ENCODE measurements at places on chromosomes 7 and 10.

- DNase-seq, result no peak
Observed at GRCh38 chr10:47266602-47267001, 33.4 kb upstream of the GDF10 start.

- no peak for DNase-seq
Observed at GRCh38 chr10:98963608-98964007, 272.0 kb downstream of the HPSE2 start.

DNA sequence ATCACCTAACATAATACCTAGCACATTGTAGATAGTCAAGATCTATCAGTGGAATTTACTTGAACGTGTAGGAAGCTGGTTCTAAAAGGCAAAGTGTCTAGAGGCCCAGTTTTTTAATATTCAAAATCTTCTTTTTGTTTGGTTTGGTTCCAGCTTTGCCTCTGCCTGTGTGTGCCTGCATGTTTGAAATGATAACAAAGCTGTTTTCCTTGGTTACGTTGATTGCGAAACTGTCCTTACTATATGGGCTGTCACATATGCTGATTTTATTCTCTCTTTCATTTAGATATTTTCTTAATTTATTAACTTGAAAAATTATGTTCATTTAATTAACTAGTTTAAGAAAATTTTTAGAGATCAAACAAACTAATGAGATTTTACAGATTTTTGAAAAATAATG, 237.3 kb downstream of the SEMA3A start:
- DNase-seq, result no peak

- no peak for DNase-seq
Observed at GRCh38 chr10:15176269-15176668, 7.8 kb upstream of the NMT2 start.

GRCh38 chr10:114623661-114624294, 34.3 kb downstream of the ABLIM1 start:
- no peak for DNase-seq

- no peak for DNase-seq
Observed at GRCh38 chr7:23443974-23444373, 26.3 kb downstream of the IGF2BP3 start.

DNA sequence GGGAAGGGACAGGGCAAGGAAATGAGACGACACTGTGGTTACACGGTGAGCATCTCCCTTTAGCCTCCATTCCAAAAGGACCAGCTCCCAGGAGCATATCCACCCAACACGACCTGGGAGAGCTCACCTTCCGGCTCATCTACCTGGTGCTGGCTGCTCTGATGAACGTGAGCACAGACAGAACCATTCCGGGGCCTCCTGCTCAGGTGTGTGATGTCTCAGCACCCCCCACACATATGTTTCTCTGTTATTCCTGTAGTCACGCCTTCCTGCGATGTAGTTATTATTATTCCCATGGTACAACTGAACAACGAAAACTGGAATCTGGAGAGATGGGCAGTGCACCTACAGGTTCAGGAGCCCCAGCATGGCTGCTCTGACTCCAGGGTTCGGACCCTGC, 20.5 kb upstream of the GPR26 start:
- no peak for DNase-seq

- no peak for DNase-seq
Observed at GRCh38 chr7:93316730-93317129, 84.6 kb downstream of the VPS50 start.

- DNase-seq, result no peak
Observed at GRCh38 chr10:46225597-46225996, 61.2 kb upstream of the ANTXRL start.

DNA sequence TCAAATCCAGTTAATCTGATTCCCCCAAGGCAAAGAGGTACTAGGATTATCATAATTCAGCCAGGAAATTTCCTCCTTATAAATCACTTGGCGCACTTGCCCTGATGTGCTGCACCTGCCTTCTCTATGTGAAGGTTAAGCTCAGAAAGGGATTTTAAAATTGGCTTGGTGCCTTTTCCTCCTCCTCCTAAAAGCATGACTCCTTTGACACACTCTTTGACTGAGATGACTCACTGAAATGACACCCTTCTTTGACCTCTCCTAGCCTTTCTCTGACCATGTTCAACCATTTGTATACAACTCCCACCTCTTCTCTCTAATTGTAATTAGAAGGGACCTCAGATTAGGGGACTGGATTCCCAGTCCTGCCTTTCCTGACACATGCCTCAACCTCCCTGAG, 46.5 kb downstream of the ABLIM1 start:
- DNase-seq, result no peak

DNA sequence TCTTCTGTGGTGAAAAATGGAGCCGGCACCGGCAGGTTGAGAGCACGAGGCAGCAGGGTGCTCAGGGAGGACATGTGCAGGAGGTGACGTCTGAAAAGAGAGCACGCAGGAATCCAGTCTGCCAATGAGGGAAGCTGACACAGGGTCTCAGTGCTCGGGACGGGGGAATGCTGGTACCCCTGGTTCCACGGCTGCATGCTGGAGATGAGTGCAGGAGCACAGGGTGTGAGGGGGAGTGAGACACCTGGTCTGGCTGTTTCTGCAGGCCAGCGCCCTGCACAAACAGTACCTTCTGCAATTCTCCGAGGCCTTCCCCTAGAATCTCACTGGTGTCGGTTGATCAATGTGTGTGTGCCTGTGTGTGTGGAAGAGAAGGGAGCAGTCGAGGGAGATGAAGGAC, 72.7 kb downstream of the VOPP1 start:
- DNase-seq, result no peak
